ENCODE measurements at places on chromosomes 3 and 15.
A peak's percentile ranks its signal among the peaks of the same experiment; 100 is the strongest.

DNA sequence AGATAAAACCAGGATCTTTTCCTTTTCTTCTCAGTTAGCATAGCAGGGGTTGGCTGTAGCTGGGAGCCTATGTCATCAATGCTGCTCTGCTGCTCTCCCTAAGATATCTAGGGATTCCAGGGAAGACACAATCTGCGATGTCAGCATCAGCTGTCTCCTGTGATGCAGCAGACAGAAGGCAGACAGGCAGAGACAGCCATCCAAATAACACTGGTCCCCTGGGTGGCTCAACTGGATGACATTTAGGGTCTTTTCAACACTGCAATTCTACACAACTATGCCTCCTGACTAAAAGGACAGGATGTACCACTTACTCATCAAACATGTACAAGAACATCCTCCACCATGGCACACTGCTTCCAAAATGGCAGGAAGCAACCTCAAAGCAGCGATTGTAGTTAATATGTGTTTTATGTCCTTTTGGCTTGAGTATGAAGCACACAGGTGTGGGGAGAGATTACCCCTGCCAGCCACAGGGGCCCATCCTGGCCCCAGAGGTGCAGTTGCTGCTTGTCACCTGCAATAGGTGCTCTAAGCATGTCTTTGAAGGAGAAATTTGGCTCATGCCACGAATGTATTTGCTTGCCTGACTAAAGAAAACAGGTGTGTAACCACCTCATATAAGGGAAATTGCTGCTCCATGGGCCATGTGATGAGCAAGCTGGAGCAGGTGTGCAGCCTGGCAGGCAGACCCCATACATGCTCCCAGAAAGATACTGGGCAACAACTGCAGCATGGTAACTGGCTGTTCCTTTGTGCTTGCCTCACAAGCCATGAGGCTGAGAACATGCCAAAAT lies 357.8 kb downstream of the VPS13C start:
- H3K27me3 ChIP-seq, result no peaks in the 10 kb centered on the region
- H3K4me1 ChIP-seq, result no peaks in the 10 kb centered on the region
- H3K4me3 ChIP-seq, result no peak overlapping the region
- H3K27ac ChIP-seq, result no peak overlapping the region
- no peaks in the 10 kb centered on the region for H3K36me3 ChIP-seq

DNA sequence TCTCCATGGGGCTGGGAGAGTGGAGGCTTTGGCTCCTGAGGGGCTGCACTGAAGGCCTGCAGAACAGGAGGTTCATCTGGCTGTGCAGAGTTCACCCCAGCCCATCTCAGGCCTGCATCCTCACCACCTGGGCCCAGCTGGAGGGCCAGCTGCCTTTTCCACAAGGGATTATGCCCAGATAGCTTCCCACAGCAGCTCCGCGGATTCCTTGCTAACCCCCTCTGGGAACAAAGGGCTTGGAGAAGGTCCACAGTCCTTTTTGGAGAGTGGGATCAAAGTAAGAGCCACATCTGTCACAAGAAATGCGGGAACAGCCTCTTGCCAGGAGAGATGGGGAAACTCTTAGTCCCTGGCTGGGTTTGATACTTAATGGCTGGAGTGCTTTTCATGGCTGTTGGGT lies 164.7 kb upstream of the RGMA start:
- H3K4me3 ChIP-seq, result no peak overlapping the region
- H3K27ac ChIP-seq, result no peak overlapping the region
- no peaks in the 10 kb centered on the region for H3K27me3 ChIP-seq
- no peaks in the 10 kb centered on the region for H3K36me3 ChIP-seq

DNA sequence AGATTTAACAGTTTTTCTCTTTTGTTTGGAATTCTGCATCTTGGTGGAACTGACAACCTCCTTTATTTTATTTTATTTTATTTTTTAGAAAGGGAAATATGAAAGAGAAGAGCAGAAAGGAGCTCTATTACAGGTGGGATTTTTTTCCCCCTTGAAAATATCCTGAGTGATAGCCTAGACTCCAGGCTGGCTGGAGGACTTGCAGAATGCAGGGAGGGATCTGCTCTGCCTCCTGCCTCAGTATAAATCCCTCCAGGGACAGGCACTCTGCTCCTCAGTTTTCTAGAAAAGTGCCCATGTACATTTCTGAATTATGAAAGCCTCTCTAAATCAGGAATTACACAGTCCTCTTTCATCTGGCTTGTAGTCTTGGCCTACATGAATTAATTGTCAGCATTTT lies 173.7 kb downstream of the TMEM108 start:
- H3K27me3 ChIP-seq, result no peaks in the 10 kb centered on the region
- H3K27ac ChIP-seq, result no peak overlapping the region
- no peak for DNase-seq

- no peak overlapping the region for H3K4me3 ChIP-seq
- DNase-seq, result no peak
- H3K27ac ChIP-seq, result no peak overlapping the region
- H3K36me3 ChIP-seq, result no peaks in the 10 kb centered on the region
- no peaks in the 10 kb centered on the region for H3K27me3 ChIP-seq
- H3K4me1 ChIP-seq, result no peaks in the 10 kb centered on the region
These were observed 244.4 kb downstream of the SOX2 start for GRCh38 chr3:181956122-181956521.

DNA sequence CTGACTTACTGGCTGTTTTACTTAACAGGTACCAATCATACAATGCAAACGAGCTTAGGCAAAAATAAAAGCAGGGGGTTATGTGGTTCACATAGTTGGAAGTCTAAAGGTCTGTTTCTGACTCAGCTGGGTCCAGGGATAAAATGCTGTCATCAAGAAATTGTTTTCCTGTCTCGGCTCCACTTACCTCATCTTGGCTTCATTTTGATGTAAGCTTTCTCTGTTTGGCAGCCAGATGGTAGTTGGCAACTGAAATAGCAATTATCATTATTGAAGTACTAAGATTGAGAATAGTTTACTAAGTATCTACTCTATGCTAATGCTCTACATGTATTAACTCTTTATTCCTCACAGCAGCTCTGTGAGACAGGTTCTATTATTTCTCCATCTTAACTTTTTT lies 36.8 kb upstream of the CNTN3 start:
- no peak for DNase-seq
- H3K27ac ChIP-seq, result no peak overlapping the region
- H3K4me1 ChIP-seq, result no peaks in the 10 kb centered on the region
- no peaks in the 10 kb centered on the region for H3K36me3 ChIP-seq
- H3K4me3 ChIP-seq, result no peak overlapping the region

- DNase-seq, result no peak
- no peak overlapping the region for H3K4me3 ChIP-seq
- no peak overlapping the region for H3K27ac ChIP-seq
- H3K4me1 ChIP-seq, result peaks cover 16% of the 10 kb centered on the region
These were observed 53.0 kb upstream of the CA12 start for GRCh38 chr15:63434576-63435186.

DNA sequence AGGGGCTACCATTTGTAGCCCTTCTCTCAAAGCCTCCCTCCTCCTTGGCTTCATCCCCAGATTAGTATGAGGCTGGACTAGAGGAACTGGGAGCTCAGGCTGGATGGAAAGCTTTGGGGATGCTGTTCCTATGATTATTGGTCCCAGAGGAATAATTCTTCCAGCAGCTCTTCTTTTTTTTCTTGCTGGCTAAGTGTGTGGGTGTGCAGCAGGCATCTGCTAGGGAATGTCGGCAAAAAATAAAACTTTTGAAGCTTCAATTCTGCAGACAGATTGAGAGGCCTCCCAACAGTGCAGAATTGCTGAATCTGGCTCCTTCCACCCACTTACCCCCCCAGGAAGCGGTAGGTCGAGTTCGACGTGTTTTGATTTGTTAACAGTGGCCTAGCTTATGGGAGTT lies 138.5 kb upstream of the ANKRD28 start:
- no peaks in the 10 kb centered on the region for H3K4me1 ChIP-seq
- H3K4me3 ChIP-seq, result no peak overlapping the region
- no peak overlapping the region for H3K27ac ChIP-seq
- H3K27me3 ChIP-seq, result no peaks in the 10 kb centered on the region

GRCh38 chr15:52261498-52262242 lies 33.9 kb downstream of the MYO5C start:
- no peak overlapping the region for H3K4me3 ChIP-seq
- H3K4me1 ChIP-seq, result peaks cover 31% of the 10 kb centered on the region
- H3K27ac ChIP-seq, result peak overlapping the region; percentile 54
- peak; percentile 75 for DNase-seq
- H3K27me3 ChIP-seq, result no peaks in the 10 kb centered on the region

Measured in DND-41 (cell line).